Effector CD8-positive, alpha-beta T cell (primary cell): ENCODE measurements at places on chromosomes 5 and 9.

DNA sequence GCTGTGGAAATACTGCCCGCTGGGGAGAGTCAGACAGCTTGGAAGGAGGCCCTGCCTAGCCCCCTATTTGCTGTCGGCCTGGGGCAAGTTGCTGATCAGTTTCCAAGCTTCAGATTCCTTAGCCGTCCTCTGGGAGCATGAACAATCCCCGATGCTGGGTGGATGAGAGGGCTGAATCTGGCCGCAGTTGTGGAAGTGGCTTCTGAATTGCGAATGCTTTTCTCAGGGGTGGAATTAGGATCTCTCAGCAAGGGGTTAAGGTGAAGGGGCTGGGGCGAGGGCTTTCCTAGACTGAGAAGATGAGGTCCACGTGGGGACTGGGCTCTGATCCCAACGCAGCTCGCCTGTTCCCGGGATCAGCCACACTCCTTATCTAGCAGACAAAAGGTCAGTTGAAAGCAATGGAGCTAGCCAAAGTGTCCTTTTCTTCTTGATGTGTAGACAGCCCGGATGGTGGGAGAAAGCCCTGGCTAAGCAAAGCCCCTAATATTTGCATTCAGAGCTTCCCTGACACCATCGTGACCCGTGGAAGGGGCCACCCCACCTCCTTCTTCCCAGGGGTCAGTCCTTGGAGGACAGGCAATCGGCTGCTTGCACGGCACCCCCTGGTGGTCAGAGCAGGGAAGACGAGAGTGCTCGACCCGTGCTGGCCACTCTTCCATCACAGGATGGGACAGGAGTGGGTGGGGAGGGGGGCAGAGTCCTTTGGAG, 54.9 kb downstream of the COL15A1 start:
- peak; percentile 31 for DNase-seq

DNA sequence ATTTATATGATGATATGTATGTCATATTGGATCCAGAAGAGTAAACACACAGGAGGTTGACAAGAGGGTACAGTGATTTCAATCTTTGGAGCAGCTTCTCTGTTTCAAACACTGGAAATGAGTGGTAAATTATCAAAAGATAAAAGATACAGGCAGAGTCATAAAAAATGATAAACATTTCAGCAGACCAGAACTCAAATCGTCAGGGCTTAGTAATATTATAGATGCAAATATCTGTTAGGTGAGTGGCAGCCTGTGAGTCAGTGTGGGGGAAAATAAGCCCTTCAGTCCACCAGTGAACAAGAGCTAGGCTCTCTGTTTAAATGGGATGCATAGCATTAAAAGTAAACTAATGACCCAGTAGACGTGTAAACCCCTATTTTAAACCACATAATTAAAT, 1378.1 kb downstream of the EFNA5 start:
- no peak for DNase-seq

DNA sequence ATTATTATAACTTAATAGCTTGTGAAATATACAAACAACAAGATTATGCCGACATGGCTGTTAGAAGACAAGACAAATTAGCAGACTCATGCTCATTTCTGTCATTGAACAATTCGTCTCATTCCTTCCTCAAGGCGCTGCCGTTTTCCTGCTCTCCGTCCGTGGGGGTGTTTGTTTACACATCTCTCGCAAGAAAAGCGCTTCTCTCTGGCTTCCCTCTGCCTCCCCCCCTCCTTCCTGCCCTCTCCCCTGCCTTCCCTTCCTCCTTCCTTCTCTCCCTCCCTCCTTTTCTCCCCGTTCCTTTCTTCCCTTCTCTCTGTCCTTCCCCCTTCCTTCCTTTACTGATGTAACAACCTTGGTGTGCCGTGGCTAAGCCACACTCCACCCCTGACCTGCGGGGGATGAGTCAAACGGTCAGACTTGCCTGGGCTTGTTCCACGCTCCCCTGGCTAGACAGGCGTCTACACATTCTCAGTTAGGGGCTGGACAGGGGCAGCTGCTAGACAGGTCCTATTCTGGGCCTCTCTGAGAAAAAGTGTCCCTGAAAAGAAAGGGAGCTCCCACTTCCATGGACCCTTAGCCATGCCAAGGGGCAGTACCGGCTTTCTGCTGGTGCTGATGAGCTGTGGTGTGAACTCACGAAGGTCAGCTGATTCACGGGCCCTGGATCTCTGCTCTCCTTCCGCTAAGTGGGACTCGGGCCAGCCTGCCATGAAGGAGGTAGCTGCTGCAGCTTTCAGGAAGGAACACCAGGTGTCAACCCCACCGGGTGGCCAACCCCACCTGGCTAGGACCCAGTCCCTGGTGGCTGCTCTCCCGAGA, 32.0 kb upstream of the SPTLC1 start:
- DNase-seq, result no peak

GRCh38 chr9:106911951-106912350, 49.0 kb downstream of the ZNF462 start:
- DNase-seq, result no peak

DNA sequence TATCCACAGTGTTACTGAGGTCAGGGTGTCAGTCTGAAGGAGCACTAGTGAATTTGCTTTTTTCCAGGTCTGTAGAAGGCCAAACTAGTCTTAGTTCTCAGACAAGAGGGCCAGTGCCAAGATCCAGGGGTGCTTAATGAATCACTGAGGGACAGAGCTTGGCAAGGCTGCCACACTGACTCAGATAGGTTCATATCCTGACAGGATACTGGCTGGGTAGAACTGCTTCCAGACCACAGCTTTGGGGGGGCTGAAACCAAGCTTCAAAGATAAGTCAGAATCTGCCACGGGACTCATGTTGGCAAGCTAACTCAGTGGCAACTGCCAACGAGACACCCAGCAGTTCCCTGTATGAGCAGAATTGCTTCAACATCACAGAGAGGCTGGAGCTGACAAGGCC, 1125.4 kb downstream of the EFNA5 start:
- no peak for DNase-seq

GRCh38 chr9:108703429-108703828, 152.4 kb downstream of the ACTL7B start:
- DNase-seq, result no peak

DNA sequence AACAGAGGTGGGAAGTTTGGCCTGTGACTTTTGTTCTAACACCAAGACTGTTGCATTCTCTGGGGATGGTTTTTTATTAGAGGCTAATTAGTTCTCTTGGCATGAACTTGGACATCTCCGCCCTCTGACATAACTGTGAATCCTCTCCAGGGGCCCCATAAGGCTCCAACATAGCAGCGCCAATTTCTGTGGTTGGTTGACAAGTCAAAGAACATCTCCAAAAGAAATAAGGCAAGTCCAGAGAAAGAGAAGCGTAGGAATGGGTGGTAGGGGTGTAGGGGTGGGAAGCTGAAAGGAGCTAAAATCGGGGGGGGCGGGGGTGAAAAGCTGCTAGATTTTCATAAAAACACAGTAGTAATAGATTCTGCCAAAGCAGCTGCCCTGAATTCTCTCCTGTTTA, 81.0 kb upstream of the DAB2 start:
- DNase-seq, result no peak

DNA sequence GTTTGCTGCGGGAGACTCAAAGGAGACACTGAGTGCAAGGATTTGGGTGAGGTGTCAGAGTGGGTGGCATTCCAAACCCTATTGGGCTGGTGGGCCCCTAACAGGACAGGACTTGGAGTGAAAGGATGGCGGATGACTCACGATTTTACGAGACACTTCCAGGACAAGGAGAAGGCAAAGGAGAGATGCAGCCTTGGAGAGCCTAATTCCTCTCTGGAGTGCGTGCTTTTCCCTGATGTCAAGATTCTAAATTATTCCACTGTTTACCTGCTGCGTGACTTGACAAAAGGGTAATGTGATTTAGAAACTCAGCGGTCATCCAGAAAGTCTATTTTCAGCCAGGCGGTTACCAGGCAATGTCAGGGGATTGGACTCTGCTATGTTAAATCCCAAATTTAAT, 41.6 kb upstream of the CD180 start:
- DNase-seq, result no peak

GRCh38 chr9:93645149-93645889, 68.9 kb downstream of the PHF2 start:
- no peak for DNase-seq

DNA sequence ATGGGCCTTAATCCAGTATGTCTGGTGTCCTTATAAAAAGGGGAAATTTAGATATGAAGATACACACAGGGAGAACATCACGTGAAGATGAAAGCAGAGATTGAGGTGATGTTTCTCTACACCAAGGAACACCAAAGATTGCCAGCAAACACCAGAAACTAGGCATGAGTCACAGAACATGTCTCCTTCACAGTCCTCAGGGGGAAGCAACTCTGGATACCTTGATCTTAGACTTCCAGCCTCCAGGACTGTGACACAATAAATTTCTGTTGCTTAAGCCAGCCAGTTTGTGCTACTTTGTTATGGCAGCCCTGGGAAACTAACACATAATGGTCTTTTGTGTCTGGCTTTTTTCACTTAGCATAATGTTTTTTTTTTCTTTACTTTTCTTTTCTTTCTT, 41.2 kb upstream of the STRBP start:
- no peak for DNase-seq

DNA sequence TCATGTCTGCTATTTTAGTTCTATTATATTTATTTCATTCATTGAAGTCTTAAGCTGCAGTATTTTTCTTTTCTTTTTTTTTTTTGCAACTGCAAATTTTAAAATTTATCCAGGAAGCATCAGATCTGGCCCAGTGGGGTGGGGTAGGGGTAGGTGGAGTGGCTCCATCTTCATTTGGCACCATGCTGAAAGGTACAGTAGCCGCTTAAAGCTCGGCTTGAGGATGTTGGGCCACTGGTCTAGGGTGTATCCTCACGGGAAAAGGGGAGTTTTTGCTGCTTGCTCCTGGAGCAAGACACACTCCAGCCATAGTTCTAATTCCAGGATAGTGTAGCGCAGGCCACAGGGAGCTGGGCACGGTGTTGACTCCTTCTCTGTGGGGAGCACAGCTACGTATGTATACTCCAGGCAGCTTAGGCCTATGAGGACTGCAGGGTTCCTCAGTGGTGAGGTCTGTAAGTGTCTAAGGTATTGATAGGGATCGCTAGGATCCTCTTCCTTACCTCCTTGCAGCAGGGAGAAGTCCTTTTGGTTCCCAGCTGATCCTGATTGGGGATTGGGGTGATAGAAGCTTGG, 22.7 kb downstream of the RCL1 start:
- DNase-seq, result no peak

GRCh38 chr5:74625742-74626241, 14.7 kb downstream of the ENC1 start:
- DNase-seq, result no peak

DNA sequence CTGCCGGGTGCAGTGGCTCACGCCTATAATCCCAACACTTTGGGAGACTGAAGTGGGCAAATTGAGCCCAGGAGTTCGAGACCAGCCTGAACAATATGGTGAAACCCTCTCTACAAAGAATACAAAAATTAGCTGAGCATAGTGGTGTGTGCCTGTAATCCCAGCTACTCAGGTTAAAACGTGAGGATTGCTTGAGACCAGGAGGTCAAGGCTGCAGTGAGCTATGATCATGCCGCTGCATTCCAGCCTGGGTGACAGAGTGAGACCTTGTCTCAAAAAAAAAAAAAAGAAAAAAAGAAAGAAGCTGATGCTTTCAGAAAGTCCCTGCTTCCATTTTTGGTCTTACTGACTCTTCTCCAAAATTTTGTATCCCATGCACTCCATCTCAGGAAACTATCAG, 31.3 kb downstream of the SNAPC3 start:
- no peak for DNase-seq

DNA sequence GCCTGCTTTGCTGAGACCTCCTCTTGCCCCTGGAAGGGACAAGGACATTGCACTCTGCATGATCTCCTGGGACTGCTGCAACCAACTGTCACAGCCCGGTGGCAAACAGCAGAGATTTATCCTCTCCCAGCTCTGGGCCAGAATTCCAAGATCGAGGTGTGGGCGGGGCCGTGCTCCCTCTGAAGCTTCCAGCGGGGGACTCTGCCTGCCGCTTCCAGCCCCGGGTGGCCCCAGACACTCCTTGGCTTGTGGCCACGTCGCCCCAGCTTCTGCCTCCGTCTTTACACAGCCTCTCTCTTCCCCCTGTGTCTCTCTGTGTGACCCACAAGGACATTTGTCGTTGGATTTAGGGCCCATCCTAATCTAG, 67.1 kb downstream of the COL5A1 start:
- no peak for DNase-seq

DNA sequence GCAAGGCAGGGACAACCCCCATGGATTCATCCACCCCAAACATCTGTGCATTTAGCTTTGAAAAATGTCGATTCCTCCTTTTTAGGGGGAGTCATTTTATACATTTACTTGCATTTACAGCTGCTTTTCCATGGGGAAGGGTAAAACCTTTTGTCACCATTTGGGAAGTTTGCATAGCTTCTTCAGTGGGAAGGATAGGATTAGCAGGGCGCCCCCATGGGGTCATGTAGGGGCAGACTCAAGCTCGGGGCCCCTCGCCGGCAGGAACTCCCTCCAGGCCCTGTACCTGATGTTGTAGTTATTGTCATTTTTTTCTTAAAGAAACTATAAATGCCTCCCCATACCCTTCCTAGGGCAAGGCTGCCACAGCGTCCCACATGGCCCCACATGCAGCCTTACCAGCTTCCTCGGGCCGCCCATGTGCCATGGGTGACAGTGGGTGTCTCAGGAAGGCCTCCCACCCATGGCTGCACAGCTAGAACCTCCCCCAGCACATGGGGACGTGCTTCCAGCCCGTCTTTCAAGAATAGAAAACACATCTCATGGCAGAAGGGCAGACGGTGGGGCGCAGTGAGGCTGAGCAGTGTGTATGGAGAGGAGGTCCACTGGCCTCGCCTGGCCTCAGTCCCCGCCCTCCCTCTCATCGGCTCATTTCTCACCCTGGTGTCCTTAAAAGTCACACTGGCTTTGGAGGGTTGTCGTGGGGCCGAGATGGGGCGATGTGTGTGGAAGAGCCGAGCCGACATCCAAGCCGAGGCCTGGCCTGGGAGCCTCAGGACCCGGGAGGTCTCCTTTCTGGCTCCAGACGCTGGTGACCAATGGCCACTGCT, 76.1 kb upstream of the OTULINL start:
- DNase-seq, result no peak

- DNase-seq, result no peak
Measured at GRCh38 chr5:64979531-64979930, 210.8 kb downstream of the CWC27 start.

GRCh38 chr9:23938908-23939307, 112.9 kb upstream of the ELAVL2 start:
- no peak for DNase-seq

GRCh38 chr5:54457094-54457862, 1.8 kb downstream of the HSPB3 start:
- DNase-seq, result no peak

- DNase-seq, result no peak
Measured at GRCh38 chr5:135171336-135171735, 137.3 kb upstream of the PITX1 start.

- DNase-seq, result no peak
Measured at GRCh38 chr5:95107138-95107537, 177.8 kb downstream of the MCTP1 start.

DNA sequence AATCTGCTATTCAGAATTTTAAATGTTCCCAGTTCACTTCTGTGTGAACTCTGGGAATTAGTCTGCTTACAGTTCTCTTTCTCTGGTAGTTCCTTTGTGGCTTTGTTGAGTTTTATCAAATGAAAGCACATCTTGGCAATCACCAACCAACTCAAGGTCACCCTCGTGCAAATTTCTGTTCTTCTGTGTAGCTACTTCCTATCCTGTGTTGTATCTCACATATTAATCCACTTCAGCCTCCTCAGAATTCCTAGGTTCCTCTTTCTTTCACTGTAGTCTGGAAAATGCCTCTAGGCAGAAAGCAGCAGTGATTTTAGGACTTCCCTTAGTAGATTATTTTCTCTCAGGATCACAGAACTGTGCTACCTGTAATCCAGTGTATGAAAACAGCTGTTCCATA, 100.3 kb downstream of the AUH start:
- DNase-seq, result no peak

- no peak for DNase-seq
Measured at GRCh38 chr9:92962303-92962649, 15.0 kb downstream of the FGD3 start.
